ENCODE measurements at places on chromosomes 2 and 18.

- no peak for DNase-seq
These were observed 17.6 kb upstream of the USP40 start for GRCh38 chr2:233584210-233584609.

GRCh38 chr2:70069049-70069448, 18.2 kb upstream of the PCBP1 start:
- peak; percentile 53 for DNase-seq

GRCh38 chr2:215862351-215862771, 151.0 kb downstream of the MREG start:
- no peak for DNase-seq

DNA sequence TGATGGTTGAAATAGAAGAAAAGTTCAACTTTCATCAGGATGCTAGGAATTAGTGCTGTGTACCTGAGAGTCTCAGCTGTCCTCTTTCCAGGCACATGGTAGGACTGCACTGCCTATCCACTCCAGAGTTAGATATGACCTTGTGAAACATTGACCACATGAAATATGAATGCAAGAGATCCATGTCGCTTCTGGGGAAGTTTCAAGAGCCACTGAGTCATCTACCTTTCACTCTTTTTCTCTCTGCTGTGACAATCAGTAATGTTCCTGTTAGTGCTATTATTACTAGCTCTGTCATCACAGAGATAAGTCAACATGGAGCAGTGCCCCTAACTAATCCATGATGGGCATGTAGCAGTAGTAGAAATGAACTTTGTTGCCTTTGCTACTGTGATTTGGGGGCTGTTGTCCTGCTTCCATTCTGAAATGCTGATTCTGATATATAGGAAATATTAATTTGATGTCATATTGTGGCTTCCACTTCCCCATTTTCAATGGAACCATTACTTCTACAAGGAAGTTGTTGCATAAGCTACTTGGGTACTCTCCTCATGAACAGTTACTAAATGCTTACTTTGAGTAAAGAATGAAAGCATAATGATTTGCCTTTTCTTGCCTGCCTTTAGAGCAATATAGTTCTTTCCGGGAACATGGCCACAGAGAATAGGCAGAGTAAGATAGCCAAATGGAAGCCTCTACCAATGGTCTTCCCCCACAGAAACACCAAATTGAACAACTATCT, 192.8 kb upstream of the ZNF521 start:
- no peak for DNase-seq

- no peak for DNase-seq
These were observed 51.4 kb downstream of the TMEM178A start for GRCh38 chr2:39717067-39717466.

DNA sequence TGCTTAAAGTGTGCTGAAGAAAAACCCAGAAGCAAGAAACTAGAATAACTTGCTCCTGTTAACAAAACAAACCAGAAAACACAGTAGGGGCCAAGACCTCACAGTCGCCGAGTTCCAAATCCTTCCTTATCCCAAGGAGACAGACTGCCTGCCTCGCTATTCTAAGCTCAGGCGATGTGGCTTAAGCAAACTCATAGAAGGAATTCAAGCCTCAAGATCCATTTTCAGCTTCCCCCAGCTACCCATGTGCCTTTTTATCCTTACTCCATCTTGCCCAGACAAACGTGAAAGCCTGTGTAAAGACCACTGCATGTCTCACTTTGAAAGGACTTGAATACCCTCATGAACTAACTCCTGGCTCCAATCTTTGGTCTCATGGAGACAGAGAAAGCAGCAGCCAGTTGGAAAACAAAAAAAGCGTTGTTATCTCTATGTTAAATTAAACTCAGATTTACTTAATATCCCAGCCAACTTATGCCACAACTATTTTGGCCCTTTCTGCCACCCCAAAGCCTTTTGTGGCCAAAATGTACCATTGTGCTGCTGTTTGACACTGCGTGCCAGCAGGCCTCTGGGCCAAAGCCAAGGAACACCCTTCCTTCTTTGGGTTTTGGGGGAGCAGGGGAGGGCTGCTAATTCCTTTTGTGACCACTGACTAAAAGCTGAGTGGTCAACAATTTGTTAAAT, 123.2 kb upstream of the FZD5 start:
- DNase-seq, result no peak

DNA sequence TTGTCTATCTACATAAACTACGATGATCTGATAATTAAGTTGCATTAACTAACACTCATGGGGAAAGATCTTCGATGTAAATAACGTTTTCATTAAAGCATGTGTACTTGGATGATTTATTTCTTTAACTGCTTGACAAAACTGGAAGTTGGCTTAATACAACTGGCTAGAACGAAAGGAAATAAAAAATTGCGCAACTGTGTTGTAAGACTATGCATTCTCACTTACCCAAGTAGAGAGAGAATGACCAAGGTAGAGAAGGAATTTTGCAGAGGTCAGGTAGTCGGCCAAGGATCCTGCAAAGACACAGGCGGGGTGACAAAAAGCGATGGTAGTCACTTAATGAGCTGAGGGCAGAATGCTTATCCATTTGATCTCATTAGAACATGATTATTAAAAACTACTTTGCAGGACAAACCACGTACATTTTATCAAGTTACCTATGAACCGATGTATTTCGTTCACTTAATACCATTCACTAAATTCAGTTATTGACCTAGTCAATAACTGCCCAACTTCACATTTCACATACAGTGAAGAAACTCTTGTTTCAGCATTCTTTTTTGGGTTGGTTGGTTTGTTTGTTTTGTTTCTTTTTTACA, 900 bp downstream of the SLC40A1 start:
- peak; percentile 34 for DNase-seq

DNA sequence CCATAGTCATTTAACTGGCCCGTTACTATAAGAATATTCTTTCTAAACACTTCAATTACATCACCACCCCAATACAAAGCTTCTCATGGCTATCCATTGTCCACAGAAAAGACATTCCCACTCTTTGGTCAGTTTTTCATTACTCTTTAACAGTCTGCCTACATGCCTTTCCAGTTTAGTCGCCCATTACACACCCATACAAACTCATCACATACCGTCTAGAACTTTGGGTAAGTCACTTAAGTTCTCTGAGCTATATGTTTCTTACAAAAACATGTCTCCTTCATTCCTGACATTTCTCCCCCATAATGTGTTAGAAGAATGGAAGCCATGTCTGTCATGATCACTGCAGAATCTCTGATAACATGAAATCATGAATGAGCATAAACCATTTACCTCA, 108.2 kb upstream of the STK17B start:
- DNase-seq, result no peak

DNA sequence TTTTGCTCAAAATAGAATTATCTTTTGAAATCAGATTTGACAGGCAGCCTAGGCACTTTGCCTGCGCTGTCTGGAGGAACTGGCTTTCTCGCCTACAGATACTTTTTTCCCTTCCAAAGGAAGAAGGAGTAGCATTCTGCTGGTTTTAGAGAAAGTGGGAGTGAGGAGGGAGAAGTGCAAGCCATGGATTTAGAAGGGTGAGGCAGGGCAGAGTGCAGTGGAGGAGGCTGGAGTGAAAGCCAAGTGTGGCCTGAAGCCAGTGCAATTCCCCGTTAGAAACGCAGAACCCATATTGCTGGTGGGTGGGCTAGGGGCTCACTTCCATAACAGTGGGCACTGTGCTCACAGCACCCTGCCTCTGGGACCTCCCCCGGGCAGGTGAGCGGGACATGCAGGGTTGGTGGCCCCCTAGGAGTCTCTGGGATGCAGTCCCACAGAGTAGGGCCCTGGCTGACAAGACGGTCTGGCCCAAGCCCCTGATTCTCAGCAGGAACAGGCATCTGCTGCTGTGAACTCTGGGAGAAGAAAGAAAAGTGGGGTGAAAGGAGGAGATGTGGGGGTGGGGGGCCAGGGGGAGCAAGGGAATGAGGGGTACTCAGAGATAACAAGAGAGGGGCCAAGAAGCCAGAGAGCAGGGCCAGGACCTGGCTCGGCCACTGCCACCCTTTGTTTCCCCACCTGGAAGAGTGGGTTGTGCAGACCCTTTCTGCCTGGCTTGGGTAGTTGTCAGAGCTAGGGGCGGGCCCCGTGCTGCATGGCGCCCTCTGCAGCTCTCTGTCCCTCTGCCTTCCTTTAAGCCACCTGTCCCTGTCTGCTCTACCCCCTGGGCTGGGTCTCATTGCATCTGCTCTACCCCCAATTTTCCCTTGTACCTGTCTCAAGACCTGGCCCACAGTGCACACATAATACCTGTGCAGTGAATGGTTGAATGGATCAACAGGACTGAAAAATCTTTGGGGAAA, 273.5 kb upstream of the HS6ST1 start:
- DNase-seq, result no peak

DNA sequence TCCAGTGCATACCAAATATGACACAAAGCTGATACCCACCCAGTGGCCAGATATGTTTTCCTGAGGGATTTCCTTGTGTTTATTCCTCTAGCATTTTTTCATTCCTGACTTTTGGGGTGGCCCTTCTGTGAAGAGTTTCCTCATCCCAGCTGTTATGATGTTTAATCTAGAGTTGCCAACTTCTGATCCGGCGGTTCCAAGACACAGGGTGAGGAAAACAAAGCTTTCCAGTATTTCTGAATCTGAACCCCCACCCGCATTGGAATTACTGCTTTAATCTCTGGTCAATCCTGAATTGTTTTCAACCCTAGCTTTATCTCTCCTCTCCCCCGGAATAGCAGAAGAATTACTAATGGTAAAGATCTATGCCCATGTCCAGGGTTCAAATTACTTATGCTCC, 39.2 kb upstream of the PNPT1 start:
- DNase-seq, result no peak

GRCh38 chr2:198326431-198326830, 522.0 kb downstream of the PLCL1 start:
- DNase-seq, result no peak

DNA sequence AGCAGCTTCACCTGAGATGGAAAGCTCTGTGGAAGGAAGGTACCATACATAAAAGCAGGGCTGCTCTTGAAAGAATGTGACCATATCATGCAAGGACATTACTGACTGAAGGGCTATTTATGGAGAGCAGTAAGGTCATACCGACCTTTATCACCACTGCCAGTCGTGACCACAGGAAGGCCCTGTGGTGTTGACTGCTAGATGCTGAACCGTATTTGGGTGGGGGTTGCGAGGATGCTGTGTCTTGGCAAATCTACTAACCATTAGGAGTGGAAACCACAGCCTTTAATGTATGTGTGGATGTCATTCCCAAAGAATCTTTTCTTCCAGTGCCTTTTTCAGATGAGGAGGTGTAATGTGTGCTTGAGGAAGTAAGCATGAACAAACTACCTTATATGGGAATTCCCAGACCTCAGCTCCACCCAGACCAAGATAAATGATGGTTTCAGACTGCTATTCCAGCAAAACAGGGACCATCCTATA, 60.8 kb downstream of the LIMS1 start:
- DNase-seq, result peak; percentile 27

DNA sequence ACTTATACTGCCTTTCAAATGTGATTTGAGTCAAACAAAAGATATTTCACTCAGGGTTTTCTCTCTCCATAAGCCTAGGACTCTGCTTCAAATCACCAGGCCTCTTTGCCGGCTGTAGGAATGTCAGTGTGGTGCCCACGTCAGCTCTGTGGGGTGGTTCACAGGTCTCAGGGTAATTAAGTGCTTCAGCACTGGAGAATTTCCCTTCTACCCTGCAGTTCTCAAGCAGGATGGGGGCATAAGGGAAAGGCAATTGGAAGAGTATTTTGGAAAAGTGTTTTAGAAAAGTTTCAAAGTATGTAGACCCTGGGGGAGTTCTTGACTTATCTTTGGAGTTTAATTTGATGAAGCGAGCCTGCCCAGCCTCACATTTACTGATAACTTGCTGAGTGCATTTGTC, 9.6 kb downstream of the CNGA3 start:
- no peak for DNase-seq

- no peak for DNase-seq
These were observed 671.6 kb upstream of the ACVR2A start for GRCh38 chr2:147173189-147173581.

DNA sequence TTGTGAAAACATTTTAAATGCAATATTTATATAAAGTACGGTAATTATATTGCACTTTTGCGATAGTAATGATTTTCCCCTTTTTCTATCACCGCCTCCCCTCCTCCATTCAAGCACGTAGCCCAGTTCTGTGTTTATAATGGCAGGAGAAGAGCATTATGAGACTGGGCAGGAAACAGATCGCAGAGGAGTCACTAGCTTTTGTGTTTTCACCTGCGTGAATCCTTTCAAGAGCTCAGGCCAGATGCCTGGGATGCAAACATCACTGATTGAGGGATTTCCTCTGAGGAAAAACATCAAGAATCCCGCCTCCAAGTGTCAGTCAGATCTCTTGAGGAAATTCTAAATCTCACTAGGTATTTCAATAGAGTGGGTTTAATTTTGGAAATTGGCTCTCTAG, 178.4 kb upstream of the FN1 start:
- DNase-seq, result no peak

DNA sequence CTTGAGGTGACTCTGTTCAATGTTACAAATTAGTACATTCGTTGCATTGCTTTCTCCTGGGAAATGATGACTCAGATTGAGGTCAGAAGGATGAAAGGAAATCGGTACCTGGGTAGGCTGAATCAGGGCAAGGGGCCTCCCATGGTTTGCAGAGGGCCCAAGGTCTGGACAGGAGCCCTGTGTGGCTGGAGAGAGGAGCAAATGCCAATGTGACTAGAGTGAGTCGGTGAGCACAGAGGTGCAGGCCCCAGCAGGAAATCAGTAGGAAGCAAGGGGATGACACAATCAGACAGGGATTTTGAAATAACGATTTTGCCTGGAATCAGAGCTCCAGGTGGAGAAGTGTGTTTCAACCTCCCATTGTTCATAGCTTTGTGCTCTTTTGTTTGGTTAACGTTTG, 118.9 kb downstream of the CCDC102B start:
- peak; percentile 6 for DNase-seq

GRCh38 chr2:218898109-218898878, 17.6 kb downstream of the WNT10A start:
- peak; percentile 86 for DNase-seq

- DNase-seq, result no peak
These were observed 18.2 kb downstream of the FHOD3 start for GRCh38 chr18:36315736-36316135.

DNA sequence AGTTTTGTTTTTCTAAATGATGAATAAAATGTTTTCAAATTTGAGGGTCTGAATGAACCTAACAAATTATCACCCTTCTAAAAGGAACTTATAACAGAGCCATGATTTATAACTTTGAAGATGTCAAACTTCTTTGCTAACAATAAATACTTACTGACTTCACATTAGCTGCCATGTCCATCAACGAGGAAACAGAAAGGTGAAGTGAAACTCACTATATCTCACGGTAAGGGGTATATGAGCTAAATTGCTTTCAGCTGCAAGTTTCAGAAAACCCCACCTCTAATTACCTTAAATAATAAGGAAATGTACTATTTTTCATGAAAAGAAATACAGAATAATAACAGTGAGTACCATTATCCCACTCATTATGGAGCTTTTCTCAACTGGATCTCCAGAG, 350.8 kb upstream of the NT5C1B start:
- no peak for DNase-seq

DNA sequence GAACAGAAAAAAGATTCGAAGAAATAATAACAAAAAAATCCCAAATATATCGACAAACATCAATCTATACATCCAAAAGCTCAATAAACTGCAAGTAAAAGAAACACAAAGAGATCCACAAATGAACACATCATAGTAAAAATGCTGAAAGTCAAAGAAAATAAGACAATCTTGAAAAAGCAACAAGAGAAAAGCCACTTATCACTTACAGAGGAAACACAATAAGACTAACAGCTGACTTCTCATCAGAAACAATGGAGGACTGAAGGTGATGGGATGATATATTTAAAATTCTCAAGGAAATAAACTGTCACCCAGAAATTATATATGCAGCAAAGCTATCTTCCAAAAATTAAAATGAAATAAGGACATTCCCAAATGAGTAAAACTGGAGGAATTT, 140.3 kb downstream of the NDUFA10 start:
- DNase-seq, result no peak

- DNase-seq, result no peak
These were observed 18.5 kb downstream of the COBLL1 start for GRCh38 chr2:164823126-164823525.
